Activated CD4-positive, alpha-beta memory T cell treated with anti-CD3 and anti-CD28 coated beads, Interleukin-2, amount 10 ng/mL, durations not matched to agents 7 days and 5 days (primary cell): ENCODE measurements at places on chromosomes 1 and 21.
A peak's percentile ranks its signal among the peaks of the same experiment; 100 is the strongest.

- DNase-seq: no peak
These were observed 23.7 kb upstream of the CEP350 start for GRCh38 chr1:179930867-179931266.

GRCh38 chr1:117895482-117896114 is 33.8 kb downstream of the GDAP2 start:
- peak; percentile 65 for DNase-seq

DNA sequence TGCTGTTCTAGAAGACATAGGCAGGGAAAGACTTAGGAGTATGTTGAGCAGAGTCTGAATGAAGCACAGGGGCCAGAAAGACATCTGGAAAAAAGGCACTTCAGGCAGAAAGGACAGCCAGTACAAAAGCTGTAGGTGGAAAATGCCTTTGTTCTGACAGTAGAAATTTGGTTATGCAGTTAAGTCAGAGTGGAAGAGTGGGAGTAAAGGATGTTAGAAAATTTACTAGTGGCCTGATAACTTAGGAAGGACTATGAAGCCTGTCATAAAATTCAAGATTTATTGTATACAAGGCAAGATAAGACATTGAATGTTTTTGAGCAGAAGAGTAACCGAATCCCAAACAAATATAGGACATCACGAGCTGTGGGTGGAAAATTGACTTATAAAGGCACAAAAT is 987.9 kb downstream of the PLA2G4A start:
- DNase-seq: no peak

- DNase-seq: no peak
These were observed 319.0 kb upstream of the SNX7 start for GRCh38 chr1:98342566-98342965.

- DNase-seq: no peak
These were observed 34.2 kb downstream of the VWA5B1 start for GRCh38 chr1:20324704-20325406.

DNA sequence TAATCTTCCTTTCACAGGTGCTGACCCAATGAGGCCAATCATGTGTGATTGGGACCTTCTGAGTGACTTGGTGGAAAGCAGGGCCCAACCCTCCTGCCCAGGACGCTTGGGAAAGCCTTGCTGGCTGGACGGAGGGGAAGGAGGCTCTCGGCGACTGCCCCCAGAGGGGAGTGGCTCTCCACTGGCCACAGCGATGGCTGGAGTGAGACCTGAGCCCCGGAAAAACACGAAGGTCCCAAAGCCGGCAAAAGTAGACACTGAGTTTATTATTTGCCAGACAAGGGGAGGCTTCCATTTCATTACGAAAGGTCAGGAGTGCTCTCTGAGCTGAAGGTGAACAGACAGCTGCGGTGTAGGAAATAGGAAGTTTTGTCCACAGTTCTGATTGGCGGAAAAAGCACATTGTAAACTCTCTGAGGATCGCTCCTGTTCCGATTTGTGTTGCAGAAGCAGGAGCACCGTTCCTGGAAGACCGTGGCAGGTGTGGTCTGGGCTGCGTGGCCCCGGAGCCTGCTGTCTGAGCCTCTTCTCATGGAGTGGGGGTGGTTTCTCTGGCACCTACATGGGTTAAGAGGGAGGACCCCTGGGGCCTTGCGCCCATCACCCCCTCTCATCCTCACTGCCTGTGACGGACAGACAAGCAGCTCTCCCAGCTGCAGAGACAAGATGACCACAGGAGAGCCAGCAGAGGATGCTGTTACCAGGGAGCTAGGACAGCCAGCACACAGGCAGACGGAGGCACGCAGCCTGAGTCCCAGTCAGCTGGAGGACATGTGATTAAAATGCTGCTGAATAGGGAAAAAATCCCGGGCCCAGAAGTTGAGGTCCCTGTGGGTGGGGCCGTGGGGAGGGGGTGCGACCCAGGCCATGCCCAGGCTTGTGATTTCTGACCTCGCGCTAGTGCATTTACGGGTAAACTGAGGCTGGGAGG is 41.5 kb downstream of the KRTAP10-1 start:
- DNase-seq: no peak

GRCh38 chr21:42704861-42705260 is 51.4 kb downstream of the PDE9A start:
- no peak for DNase-seq

- no peak for DNase-seq
These were observed 45.5 kb upstream of the IRF2BP2 start for GRCh38 chr1:234655328-234656069.

- no peak for DNase-seq
These were observed 17.4 kb downstream of the ACTRT2 start for GRCh38 chr1:3038571-3039181.

GRCh38 chr1:6157528-6158174 is 22.5 kb downstream of the CHD5 start:
- DNase-seq: peak; percentile 21

DNA sequence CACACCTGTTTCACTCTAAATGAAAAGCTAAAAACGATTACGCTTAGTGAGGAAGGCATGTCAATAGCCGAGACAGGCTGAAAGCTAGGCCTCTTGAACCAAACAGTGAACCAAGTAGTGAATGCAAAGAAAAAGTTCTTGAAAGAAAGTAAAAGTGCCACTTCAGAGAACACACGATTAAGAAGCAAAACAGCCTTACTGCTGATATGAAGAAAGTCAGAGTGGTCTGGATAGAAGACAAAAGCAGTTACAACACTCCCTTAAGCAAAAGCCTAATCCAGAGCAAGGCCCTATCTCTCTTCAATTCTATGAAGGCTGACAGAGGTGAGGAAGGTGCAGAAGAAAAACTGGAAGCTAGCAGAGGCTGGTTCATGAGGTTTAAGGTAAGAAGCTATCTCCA is 130.7 kb downstream of the SIPA1L2 start:
- DNase-seq: no peak

- no peak for DNase-seq
These were observed 458.2 kb downstream of the ADGRL2 start for GRCh38 chr1:82258887-82259286.

DNA sequence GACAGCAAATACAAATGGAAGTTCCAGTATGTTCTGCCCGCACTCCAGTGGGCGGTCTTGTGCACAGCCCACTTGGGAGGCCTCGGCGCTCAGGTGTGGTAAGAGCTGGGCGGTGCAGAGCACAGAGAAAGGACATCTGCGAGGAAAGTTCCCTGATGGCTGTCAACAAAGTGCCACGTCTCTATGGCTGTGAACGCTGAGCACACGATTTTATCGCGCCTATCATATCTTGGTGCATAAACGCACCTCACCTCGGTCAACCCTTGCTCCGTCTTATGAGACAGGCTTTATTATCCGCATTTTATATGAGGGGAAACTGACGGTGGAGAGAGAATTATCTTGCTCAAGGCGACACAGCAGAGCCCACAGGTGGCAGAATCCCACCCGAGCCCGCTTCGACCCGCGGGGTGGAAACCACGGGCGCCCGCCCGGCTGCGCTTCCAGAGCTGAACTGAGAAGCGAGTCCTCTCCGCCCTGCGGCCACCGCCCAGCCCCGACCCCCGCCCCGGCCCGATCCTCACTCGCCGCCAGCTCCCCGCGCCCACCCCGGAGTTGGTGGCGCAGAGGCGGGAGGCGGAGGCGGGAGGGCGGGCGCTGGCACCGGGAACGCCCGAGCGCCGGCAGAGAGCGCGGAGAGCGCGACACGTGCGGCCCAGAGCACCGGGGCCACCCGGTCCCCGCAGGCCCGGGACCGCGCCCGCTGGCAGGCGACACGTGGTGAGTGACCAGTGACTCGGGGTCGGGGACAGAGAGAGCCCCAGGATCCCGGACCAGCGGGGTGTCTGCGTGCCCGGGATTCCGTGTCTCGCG is at the start of gene IL12RB2:
TSS of gene IL12RB2 (plus strand) at position 623 of the 810 bp plus-strand sequence. CDS start 12,496 bp downstream, outside the sequence.
- DNase-seq: peak; percentile 73

DNA sequence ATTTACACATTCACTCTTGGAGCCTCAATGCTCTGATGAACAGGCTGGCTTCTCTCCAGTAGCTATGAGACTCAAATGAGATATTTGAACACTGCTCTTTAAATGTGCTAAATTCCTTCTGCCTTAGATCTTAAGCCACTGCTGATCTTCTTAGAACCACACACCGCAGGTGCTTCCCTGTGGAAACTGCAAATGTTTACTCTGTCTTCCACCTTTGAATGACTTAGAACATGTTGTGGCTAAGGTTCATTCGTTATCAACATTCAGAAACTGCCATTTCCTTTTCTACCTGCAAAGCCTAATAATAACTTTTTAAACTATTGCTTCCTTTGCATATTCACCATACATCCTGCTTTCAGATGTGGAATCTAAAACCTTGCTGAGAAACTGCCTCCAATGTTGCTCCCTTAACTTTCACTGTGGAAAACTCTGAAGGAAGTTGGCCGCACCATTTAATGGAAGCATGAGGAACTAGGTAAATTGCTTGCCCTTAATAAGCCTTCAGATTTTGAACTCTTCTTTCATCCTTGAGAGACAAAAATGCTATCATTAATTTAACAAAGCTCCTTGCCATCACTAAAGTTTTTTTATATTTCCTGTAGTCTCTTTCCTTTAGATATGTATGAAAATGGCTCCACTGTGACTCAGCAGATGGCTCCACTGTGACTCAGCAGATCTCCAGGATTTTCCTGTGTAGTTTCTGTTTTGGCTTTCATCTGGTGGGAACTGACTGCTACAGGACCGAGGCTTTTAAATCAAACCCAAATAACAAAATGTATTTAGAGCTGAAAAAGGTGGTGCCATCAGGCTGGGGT is 143.8 kb downstream of the TNFSF18 start:
- DNase-seq: no peak
